ENCODE measurements at places on chromosomes 6 and 20. TPM values are rescaled to one million over a fixed set of nuclear protein-coding genes. Genes with fewer than 3 reads are reported as not detected.

- no peak for DNase-seq
Observed at GRCh38 chr6:135311446-135312200, 130.5 kb downstream of the MYB start.

The TAAR1 gene
- total RNA-seq, result not detected

DNA sequence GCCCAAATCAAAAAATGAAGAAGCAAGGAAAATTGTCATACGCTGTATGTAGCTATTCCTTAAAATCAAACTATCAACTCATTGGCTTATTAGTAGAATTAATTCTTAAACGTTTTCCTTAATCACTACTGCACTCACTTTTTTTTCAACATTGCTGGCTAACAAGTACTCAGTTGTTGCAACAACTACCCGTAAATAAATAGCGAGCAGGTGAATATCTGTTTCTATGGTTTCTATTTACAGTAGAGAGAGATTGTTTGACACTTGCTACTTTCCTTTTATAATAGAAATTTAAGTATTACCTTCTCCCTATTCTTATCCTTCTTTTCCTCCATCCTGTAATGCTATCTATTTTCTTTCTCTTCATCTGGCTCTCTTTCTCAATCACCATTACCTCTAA lies 25.1 kb downstream of the FRK start:
- DNase-seq, result no peak

DNA sequence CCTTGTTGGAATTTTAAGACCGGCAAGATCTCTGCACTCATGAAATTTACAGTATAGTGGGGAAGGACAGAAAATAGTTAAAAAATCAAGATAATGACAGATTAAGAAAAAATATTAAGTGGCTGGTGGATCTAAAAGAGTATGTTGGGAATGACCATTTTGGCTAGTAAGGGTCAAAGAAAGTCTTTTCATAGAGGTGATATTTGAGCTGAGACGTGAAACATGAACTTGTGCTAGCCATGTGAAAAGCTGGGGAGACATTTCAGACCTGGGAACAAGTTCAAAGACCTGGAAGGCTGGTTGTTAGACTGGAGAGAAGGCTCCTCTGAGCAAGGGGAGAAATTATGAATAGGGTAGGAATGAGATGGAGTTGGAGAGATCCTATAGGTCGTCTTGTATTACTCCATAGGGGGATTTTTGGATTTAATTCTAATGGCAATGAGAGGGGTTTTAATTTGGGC lies 4.7 kb downstream of the BICRAL start:
- DNase-seq, result no peak

The MAP1LC3A gene
- 6.6 TPM for total RNA-seq

The HLA-G gene
- 13.2 TPM for total RNA-seq

DNA sequence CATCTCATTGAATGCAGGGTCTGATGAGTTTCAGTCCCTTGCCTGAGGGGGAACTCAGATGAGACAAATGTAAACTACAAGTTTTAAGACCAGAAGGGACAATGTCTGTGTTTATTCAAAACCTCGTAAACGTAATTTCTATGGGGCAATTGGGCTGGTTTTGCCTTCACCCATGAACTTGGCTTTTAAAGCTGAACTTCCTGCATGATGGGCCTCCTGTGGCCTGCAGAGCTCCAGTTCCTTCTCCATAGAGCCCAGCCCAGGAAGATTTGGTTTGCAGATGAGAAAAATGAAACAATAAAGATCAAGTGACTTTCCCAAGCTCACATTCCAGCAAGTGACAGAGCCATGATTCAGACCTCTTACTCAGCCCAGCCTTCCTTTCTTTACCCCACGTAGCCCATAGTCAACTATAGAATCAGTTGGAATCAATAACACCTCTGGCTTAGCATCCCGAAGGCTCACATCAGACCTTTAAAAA lies 612.3 kb downstream of the UTRN start:
- peak; percentile 86 for DNase-seq

DNA sequence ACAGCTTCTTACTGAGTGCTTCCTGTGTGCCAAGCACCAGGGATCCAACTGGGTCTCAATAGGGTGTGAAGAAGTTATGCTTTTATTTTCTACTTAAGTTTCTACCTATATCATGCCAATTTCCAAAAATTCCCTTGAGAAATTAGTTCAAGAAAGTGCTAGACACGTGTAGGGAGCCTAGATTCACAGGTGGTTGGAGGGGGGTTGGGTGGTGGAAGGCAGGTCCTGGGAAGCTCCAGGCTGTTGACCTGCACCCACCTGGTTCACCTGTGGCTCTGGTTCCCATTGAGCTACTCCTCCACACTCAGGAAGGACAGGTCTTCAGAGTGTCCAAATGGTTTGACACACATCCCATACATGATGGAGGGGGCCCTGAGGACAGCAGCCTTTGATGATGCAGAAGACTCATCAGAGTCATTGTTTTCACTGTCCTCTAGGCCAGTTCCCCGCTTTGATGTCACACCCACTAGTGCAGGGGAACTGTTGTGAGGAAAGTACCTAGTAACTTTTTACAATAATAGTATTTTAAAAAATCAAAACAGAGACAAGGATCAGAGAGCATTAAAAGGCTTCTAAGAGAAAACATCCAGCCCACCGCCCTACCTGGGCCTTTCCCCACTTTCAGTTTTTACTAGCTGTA lies 39.8 kb upstream of the MYL9 start:
- no peak for DNase-seq

- DNase-seq, result no peak
Observed at GRCh38 chr6:8017276-8017701, 46.9 kb downstream of the BLOC1S5 start.

DNA sequence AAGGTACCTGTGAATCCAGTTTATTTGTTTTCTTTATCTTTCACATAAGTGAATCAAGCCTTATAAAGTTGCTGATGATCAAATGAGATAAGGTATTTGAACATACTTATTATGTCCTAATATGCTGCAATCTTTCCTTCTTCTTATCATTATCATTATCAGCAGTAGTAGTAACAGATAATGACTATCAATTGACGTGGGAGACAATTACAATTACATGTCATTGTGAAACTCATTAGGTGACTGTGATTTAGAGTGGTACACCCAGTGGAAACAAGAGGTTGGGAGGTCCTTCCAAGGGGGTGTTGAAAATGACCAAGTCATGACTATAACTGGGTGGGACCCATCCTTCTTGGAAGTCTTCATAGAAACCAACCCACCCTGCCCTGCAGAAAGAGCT lies 2.8 kb downstream of the CLIC5 start:
- DNase-seq, result no peak

GRCh38 chr6:56241124-56241802 lies 6.1 kb downstream of the COL21A1 start:
- DNase-seq, result no peak

DNA sequence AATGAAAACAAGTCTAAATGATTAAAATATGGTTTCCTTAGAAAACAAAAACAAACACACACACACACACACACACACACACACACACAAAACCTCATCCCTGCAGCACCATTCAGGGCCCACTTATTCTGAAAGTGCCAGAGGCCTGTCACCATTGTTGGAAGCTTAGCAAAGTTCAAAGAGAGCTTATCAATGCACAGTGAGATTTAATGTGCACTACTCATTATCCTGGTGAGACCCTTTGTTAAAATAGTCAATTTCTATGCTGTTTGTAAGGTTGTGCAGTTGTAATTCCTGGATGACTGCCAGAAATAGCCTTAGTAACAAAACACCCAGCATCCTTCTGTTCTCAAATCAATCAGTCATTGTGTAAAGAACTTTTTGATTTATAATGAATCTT lies 482.9 kb downstream of the GRIK2 start:
- DNase-seq, result no peak

DNA sequence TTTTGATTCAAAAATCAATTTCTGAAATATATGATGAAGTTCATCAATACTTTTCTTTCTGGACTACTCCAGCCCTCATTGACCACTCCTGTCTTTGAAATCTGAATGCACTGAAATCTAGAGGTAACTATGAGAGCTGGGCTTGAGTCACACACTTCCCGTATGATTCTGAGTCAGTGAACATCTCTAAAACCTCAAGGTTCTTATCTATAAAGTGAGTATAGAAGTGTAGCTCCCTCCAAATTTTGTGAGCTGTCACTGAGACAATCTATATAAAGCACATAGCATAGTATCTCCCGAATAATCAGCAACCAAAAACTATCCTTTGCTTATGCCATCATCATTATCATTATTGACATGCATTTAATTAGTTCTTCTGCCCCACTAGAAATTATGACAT lies 182.4 kb downstream of the TSHZ2 start:
- peak; percentile 61 for DNase-seq

The TAPBP gene
- total RNA-seq, result 24.3 TPM

The MRAP2 gene
- 0.26 TPM for total RNA-seq

DNA sequence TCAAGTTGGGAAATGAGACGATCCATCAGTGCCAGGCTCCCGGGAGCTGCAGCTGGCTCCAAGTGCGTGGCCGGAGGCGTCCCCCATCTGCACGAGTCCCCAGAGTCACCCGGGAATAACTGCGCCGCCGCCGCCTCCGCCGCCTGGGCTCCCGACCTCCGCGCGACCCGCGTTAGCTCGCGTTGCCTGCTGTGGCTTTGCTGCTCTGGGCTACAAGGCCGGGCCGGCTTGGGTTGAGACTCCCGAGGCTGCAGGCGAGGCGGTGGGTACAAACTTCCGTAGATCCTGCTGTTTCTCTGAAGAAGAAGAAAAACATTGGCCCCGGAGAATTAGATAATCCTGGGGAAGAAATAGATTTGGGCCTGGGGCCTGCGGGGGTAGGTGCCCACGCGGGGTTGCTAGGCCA lies 7.4 kb upstream of the LAMP5 start:
- DNase-seq, result no peak

The C6orf58 gene
- total RNA-seq, result not detected

The CNBD2 gene
- total RNA-seq, result 1.8 TPM

DNA sequence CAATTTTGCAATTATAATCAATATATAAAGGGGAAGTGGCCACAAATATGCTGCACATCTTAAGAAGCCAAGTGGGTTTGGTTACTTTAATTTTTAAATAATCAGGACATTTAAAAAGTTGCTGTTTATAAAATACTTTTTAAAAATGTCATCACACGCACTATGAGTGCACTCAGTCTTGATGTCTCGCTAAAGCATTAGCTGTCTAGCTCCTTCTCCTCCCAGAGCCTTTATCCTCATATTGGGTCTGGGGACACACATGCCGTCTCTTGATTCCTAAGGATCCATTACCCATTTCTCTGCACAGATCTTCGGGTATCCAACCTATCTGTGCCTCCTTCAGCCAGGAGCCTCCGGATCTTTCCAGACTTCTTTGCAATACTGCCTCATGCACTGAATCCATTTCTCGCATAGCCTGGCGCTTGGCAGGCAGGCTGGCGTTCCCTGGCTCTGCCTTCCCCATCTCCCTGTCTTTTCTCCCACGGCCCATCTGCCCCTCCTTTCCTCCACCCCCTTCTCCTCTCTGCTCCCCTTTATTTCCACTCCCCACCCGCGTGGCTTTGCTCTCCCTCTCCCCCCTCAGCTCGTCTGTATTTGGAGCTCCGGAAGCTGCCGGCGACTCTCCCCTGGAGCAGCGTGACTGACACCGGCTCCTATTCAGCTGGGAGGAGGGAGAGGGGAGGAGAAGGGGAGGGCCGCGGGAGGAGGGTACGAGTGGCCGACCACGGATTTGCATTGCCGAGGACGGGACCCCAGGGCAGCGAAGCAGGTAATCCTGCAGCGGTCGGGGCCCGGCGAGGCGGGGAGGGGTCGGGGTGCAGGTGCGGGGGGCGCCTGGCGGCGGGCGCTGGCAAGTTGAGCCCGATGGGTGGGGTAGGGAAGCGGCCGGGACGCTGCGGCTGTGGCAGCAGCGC lies at the start of gene CAP2:
Gene CAP2 (plus strand): TSS at position 618 of the 914 bp plus-strand sequence. CDS start 27,961 bp downstream, outside the sequence.
- DNase-seq, result peak; percentile 41

- DNase-seq, result no peak
Observed at GRCh38 chr6:138545621-138545980, 46.3 kb upstream of the NHSL1 start.

The MACROD2 gene
- 1.6 TPM for total RNA-seq

DNA sequence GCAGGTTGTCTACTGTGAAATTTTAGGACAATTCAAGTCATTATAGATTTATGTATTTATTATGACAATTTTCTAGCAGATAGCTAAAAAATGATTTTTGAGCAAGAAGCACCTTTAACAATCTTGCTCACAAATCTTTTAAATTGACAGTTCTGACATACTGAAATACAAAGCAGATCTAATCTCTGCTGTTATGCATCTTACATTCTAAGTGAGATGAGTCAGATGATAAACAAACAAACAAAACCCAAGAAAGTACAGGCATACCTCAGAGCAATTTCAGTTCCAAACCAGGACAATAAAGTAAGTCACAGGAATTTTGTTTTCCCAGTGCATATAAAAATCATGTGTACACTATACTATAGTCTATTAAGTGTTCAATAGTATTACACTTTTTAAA lies 430.7 kb upstream of the PTCHD4 start:
- DNase-seq, result peak; percentile 66

GRCh38 chr6:43302126-43302525 lies 4.1 kb downstream of the SLC22A7 start:
- no peak for DNase-seq

The SAMD5 gene
- total RNA-seq, result 3.1 TPM

DNA sequence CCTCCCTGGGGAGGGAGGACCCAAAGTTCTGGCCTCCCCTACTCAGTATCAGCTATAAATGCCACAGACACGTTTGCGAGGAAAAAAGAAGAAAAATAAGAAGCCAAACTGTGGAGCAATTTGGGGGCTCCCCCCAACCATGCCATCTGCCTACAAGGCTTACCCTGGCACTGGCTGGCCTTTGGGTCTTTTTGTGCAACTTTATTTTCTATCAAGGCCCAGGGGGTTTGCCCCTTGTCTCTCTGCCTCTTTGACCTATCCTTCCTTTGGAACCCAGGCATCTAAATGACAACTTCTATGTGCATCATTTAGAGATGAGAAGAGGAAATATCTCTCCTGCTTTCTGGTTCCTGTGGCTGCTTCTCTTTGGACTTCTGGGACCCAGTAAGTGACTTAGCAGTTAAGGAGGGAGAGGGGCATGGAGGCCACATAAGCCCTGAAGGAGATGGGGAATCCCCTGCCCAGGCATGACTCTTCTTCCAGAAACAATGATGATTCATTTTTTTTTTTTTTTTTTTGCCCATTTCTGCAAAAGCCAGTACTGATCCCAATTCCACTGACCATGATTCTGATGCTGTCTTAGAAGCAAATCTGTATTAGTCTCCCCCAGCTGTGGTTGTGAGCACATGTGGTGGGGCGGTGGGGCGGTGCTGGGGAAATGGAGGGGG lies at the start of gene MUC22:
Gene MUC22 (plus strand): TSS at position 82 of the 668 bp plus-strand sequence. CDS start 233 bp downstream, at position 315.
- DNase-seq, result peak; percentile 87

DNA sequence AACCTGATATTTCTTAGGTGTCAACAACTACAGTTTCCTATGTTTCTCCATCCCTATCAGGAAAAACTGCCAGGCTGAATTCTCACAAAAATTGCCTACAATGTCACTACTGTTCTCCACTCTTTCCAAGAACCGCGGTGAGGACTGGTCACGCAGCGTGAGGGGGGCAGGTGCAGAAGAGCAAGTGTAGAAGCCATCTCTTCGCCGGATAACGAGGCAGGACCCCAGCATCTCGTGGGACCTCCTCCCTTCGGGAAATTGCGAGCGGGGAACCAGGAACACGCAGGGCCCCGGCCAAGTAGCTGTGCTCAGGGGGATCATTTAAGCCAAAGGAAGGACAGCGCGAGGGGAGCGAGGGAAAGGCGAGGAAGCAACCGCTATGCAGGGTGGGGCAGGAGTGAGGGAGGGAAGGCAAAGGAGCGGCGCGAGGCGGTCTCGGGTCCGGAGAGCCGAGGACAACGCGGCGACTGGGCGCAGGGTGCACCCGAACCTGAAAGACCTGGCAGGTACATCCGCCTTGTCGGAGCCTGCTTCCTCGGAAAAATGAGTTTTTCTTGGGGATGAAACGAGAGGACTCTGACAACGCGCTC lies 559 bp downstream of the APMAP start:
- DNase-seq, result no peak
